ENCODE measurements at places on chromosomes 4 and X. TPM values are rescaled to one million over a fixed set of nuclear protein-coding genes. Genes with fewer than 3 reads are reported as not detected.

Gene ADGRG4
- total RNA-seq, result not detected

Gene FGB
- total RNA-seq, result not detected

Gene CASP3
- total RNA-seq, result 46.8 TPM

Gene OCRL
- total RNA-seq, result 43.1 TPM

Gene STOX2
- total RNA-seq, result 26.7 TPM

Gene CORIN
- 0.34 TPM for total RNA-seq

Gene MAGEA2
- total RNA-seq, result not detected

Gene DGAT2L6
- not detected for total RNA-seq

Gene MAGEA1
- total RNA-seq, result not detected

Gene TMEM131L
- 36.1 TPM for total RNA-seq

Gene NR3C2
- total RNA-seq, result 0.30 TPM

Gene RAB9B
- total RNA-seq, result 3.7 TPM

Gene EREG
- total RNA-seq, result not detected

Gene HELT
- not detected for total RNA-seq

Gene TFE3
- total RNA-seq, result 26.2 TPM

Gene AWAT2
- total RNA-seq, result not detected

Gene DMRTC1
- total RNA-seq, result 0.56 TPM

Gene RHOXF1
- total RNA-seq, result 0.33 TPM

Gene FRMD7
- total RNA-seq, result 0.21 TPM

Gene EDA2R
- 3.6 TPM for total RNA-seq

Gene SPRY1
- total RNA-seq, result 134 TPM

Gene FGFBP2
- not detected for total RNA-seq

Gene ODAPH
- total RNA-seq, result not detected

Gene RNF150
- 21.0 TPM for total RNA-seq

Gene PRR32
- not detected for total RNA-seq

Gene CCKAR
- total RNA-seq, result not detected

Gene SCML1
- 17.1 TPM for total RNA-seq

Gene GLRA3
- total RNA-seq, result not detected

Gene KIAA1210
- total RNA-seq, result not detected

Gene SLC34A2
- total RNA-seq, result not detected

Gene CCNG2
- total RNA-seq, result 57.2 TPM

Gene NSG1
- total RNA-seq, result 23.7 TPM

Gene EGF
- total RNA-seq, result 0.84 TPM

Gene GAGE1
- not detected for total RNA-seq

Gene BEX5
- 3.8 TPM for total RNA-seq

Gene USP26
- total RNA-seq, result not detected

Gene SSX3
- not detected for total RNA-seq

Gene RAI2
- 0.77 TPM for total RNA-seq

Gene CT47B1
- total RNA-seq, result not detected

Gene HDX
- total RNA-seq, result 10.6 TPM
